ENCODE measurements at places on chromosomes 16 and 17. TPM values are rescaled to one million over a fixed set of nuclear protein-coding genes. Genes with fewer than 3 reads are reported as not detected.

SLC38A8 gene
- total RNA-seq = not detected

ZSCAN10 gene
- not detected for total RNA-seq

TOP2A gene
- 131 TPM for total RNA-seq

BCL6B gene
- total RNA-seq = not detected

CNTNAP1 gene
- 2.0 TPM for total RNA-seq

EIF3CL gene
- total RNA-seq = 86.7 TPM

GRAP gene
- 4.3 TPM for total RNA-seq

MT2A gene
- total RNA-seq = 195 TPM

ARHGAP27 gene
- total RNA-seq = 25.4 TPM

SDR42E2 gene
- total RNA-seq = not detected

PIGW gene
- 3.9 TPM for total RNA-seq

DCUN1D3 gene
- 9.8 TPM for total RNA-seq

DNA sequence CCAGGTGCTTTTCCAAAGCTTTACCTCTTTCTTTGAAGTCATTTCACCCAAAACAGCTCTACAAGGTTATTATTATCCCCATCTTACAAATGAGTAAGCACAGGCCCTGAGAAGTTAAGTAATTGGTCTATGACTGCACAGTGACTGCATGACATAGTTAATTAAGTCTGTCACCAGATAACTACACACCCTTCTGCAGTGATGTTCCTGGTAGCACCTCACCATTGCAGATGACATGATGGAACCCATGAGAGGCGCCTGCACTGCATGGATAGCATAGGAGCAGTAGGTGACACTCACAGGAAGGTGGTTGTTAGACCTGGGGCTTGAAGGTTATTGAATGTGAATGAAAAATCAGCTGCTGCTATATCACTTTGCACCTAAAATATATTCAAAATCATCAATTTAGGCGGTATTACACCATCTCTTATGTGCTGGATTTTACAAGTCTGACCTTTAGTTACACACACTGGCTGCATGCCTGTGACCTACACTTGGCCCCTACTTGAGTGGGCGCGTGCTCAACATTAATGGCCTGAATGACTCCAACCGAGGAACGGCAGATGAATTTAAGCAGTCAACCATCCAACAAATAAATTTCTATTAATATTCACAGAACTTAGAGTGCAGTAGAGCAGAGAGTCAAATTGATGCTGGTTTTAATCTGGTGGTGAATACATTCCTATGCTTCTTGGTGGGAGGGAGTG lies 239.6 kb downstream of the CDH11 start:
- DNase-seq = peak; percentile 45

DNA sequence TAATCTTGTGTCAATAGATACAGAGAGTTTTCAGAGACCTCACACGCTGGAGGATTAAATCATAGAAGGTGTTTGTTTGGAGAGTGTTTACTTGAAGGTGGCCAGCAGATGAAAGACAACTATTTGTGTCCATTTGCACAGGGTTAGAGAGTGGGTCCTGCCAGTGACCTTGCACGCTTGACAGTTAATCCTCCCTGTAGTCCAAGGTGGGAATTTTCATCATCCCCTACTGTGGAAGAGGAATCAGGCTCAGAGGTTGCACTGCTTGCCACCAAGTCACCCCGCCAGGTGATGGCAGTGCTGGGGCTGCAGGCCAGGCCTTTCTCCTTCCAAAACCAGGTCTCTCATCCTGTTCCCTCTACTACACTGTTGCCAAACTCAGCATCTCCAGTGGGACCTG lies 12.3 kb downstream of the CDH1 start:
- DNase-seq = no peak

GRCh38 chr16:76656994-76657393 lies 379.8 kb downstream of the CNTNAP4 start:
- no peak for DNase-seq

GRCh38 chr17:69608141-69608540 lies 193.6 kb downstream of the MAP2K6 start:
- no peak for DNase-seq

DNA sequence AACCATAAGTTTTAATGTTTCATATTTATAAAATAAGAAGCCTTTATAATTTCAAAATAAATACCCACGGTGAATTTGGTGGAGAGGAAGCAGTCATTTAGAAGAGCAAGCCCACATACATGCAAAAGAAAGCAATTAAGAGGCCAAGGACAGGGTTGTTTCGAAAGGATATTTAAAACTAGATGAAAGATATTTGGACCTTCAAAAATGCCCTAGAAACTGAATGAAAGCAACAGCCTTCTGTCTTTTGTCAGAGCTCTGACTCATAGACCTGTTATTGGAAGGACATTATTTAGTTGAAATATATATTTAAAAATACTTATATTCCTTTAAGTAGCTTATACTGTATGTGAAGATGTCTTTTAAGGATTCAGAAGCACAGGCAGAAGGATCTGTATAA lies 8.6 kb upstream of the METTL9 start:
- no peak for DNase-seq

GRCh38 chr17:54876656-54877195 lies 23.9 kb upstream of the TOM1L1 start:
- no peak for DNase-seq

- DNase-seq = no peak
Observed at GRCh38 chr16:22035153-22035552, 27.2 kb downstream of the MOSMO start.

DNA sequence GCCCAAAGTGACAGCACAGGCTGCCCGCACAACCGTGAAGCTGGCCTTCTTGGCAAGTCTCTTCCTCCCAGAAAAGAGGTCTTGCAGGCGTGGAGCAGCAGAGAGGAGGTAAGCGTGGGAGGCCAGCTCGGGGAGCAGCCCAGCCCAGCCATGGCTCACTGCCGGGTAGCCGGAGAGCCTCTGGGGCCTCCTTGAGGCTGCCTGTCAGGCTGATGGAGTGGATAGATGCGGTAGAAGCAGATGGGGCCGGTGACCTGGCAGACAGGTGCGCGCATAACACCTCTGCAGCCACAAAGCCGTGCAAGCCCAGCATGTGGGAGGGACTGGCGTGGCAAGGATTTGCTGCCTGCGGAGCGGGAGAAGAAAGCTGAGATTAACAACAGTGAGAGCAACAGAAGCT lies 17.1 kb upstream of the DOK4 start:
- no peak for DNase-seq

DNA sequence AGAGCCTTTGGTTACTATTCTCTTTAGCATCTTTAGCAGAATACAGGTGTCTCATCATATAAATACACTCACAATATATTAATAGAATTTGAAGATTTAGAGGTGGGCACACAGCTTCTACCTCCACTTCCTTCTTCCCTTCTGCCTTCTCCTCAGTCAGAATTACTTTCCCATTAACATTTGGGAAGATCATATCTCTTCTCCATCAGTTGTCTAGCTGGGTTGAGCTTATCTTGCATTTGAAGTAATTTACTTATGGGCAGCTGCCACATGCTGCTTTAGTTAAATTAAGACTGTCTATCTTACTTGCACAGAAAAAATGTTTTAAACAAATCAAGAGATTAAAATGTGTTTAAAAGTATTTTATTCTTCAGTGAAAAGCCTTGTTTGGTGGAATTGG lies 110.1 kb upstream of the ASIC2 start:
- DNase-seq = no peak

DNA sequence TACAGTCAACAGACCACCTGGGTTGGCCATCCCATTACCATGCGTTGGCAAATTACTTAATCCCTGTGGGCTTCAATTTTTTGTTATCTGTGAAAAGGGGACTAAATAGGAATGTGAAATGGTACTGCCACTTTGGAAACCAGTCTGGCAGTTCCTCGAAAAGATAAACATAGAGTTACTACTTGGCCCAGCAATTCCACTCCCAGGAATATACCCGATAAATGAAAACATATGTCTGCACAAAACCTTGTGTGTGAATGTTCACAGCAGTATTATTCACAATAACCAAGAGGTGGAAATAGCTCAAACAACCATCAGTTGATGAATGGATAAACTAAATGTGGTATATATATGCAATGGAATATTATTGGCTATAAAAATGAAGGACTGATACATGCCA lies 87.9 kb downstream of the TANGO6 start:
- no peak for DNase-seq

- no peak for DNase-seq
Observed at GRCh38 chr17:7951143-7951792, 19.3 kb downstream of the CNTROB start.

DNA sequence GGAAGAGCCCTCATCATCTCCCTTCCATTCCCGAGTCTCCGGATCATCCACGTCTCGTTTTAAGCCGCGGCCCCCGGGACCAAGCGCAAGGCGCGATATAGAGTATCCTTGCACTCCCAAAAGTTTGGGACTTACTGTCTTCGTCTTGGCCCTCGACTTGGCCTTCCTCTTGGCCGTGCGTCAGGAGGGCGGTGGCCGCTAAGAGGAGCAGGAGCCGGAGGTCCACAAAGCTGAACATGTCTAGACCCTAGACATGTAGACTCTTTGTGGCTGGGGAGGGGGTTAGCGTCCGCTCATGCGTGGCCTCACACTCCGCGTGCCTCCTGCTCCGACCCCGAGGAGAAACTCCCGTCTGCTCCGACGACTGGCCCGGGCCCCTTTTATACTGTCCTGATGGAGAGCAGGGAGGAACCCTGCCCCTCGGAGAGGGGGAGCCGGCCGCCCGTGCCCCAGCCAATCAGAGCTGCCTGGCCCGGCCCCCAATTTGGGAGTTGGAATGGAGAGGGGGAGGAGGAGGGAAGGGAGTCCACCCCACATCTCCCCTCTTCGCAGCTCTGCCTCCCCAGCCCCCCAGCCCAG lies at the start of gene COL1A1:
Gene COL1A1, minus strand, starts transcription at position 356 of the 579 bp plus-strand sequence. Its CDS starts 118 bp downstream, at position 238.
- DNase-seq = no peak

- no peak for DNase-seq
Observed at GRCh38 chr17:74521701-74522201, 9.5 kb downstream of the CD300LB start.

- peak; percentile 11 for DNase-seq
Observed at GRCh38 chr16:66344533-66345145, 21.9 kb upstream of the CDH5 start.

- DNase-seq = no peak
Observed at GRCh38 chr17:80783486-80783885, 208.2 kb upstream of the CHMP6 start.
